ENCODE measurements at places on chromosomes 3 and 15. TPM values are rescaled to one million over a fixed set of nuclear protein-coding genes. Genes with fewer than 3 reads are reported as not detected.

Gene MRPL46
- 7.6 TPM for total RNA-seq

Gene PTX3
- 687 TPM for total RNA-seq

Gene FEZF2
- total RNA-seq = not detected

Gene TGM4
- not detected for total RNA-seq

Gene LSAMP
- total RNA-seq = 5.7 TPM

Gene SPRED1
- 57.9 TPM for total RNA-seq

Gene AMOTL2
- 160 TPM for total RNA-seq

Gene COL8A1
- 197 TPM for total RNA-seq

Gene PPP1R2
- total RNA-seq = 69.5 TPM

Gene PAK2
- 48.4 TPM for total RNA-seq

Gene TM6SF1
- 2.5 TPM for total RNA-seq

Gene GOLGA6B
- total RNA-seq = not detected

Gene MEX3B
- total RNA-seq = 10.5 TPM

Gene CLRN1
- total RNA-seq = not detected

Gene KNL1
- total RNA-seq = 14.2 TPM

Gene TF
- total RNA-seq = under 0.01 TPM

Gene EIF1B
- 18.5 TPM for total RNA-seq

Gene FOXL2
- not detected for total RNA-seq

Gene CCDC71
- total RNA-seq = 19.7 TPM

Gene LRRC31
- not detected for total RNA-seq

Gene NTRK3
- total RNA-seq = 1.2 TPM

Gene ACTC1
- total RNA-seq = not detected

Gene PPARG
- total RNA-seq = 1.2 TPM

Gene IL17RD
- 3.0 TPM for total RNA-seq

Gene ZNF860
- total RNA-seq = 0.59 TPM

Gene SLC24A5
- total RNA-seq = not detected
